Activated CD4-positive, alpha-beta memory T cell treated with anti-CD3 and anti-CD28 coated beads, Interleukin-2, amount 10 ng/mL, durations not matched to agents 7 days and 5 days (primary cell): ENCODE measurements at places on chromosomes 6 and 20. TPM values are rescaled to one million over a fixed set of nuclear protein-coding genes. Genes with fewer than 3 reads are reported as not detected.
A peak's percentile ranks its signal among the peaks of the same experiment; 100 is the strongest.

DUSP22 gene
- 36.3 TPM for total RNA-seq

- peaks cover 87% of the 10 kb centered on the region for H3K36me3 ChIP-seq
- DNase-seq = no peak
- H3K27me3 ChIP-seq = no peaks in the 10 kb centered on the region
- H3K4me1 ChIP-seq = peaks cover 25% of the 10 kb centered on the region
- H3K4me3 ChIP-seq = no peak overlapping the region
- no peak overlapping the region for H3K27ac ChIP-seq
Observed at GRCh38 chr6:35318196-35319171, 20.9 kb downstream of the DEF6 start.

DNA sequence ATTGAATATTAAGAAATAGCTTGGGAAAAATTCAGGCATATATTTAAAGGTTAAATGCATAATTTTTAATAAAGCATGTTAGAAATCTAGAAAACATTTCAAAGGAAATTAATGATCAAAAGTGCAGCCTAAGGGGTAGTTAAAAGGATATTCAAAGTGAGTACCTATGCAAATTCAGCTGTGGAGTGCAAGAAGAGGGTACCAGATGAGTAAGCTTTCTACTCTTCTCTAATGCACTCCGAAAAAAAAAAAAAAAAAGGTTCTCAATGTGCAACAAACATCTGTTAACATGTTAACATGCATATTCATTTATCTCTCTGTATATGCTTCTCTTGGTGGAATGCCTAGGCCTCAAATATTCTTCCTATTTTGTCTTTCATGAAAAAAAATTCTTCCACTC lies 32.0 kb upstream of the KATNA1 start:
- H3K4me1 ChIP-seq = peaks cover 8% of the 10 kb centered on the region
- no peaks in the 10 kb centered on the region for H3K27me3 ChIP-seq
- no peak overlapping the region for H3K27ac ChIP-seq
- H3K4me3 ChIP-seq = no peak overlapping the region
- peaks cover 54% of the 10 kb centered on the region for H3K36me3 ChIP-seq

GRCh38 chr20:11849270-11849915 lies 68.3 kb upstream of the BTBD3 start:
- H3K4me1 ChIP-seq = no peaks in the 10 kb centered on the region
- H3K27me3 ChIP-seq = no peaks in the 10 kb centered on the region
- H3K4me3 ChIP-seq = no peak overlapping the region
- no peak overlapping the region for H3K27ac ChIP-seq
- H3K36me3 ChIP-seq = no peaks in the 10 kb centered on the region

DNA sequence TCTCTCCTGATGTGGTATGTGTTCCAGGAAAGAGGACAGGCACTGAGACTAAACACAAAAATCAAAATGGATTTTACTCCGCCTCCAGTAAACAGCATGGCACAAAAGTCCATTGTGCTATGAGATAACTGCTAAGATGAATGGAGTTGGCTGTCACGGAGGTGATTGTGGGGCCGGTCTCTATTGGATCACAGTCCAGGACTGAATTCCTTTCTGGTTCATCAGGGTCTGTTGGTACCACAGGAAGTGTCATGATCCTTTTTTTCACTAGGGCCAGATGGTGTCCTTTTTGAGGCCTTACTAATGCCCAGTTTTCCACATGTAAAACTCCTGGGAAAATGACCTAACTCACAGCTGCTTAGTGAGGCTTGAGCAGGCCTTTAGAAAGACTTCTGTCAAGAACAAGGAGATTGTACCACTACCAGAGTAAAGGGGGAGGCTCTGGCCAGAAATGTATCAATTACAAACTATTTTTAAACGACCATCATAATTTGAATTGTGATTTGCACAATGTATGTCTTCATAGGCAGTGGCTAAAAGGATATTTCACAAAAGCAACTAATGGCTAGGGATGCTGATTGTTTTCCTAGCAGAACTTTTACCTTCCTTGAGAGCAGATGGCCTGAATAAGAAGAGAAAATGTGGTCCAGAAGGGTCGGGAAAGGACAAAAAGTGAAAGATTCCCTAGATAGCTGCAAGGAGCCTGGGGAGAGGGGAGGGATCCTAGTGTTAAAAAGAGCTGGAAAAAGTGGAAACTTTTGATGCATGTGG lies 192.2 kb upstream of the POU3F2 start:
- H3K4me1 ChIP-seq = no peaks in the 10 kb centered on the region
- no peak overlapping the region for H3K4me3 ChIP-seq
- H3K27ac ChIP-seq = no peak overlapping the region
- DNase-seq = no peak
- no peaks in the 10 kb centered on the region for H3K27me3 ChIP-seq

- peaks cover 40% of the 10 kb centered on the region for H3K27me3 ChIP-seq
- no peak for DNase-seq
- no peak overlapping the region for H3K4me3 ChIP-seq
- H3K4me1 ChIP-seq = peaks cover 14% of the 10 kb centered on the region
Observed at GRCh38 chr6:122790423-122791309, 1.6 kb downstream of the SMPDL3A start.

- peaks cover 25% of the 10 kb centered on the region for H3K27me3 ChIP-seq
- H3K27ac ChIP-seq = no peak overlapping the region
- no peaks in the 10 kb centered on the region for H3K36me3 ChIP-seq
- H3K4me1 ChIP-seq = peaks cover 7% of the 10 kb centered on the region
Observed at GRCh38 chr20:17916433-17916891, 52.1 kb downstream of the SNX5 start.

GRCh38 chr20:25539742-25540672 lies 45.3 kb downstream of the NINL start:
- H3K4me3 ChIP-seq = no peak overlapping the region
- H3K27me3 ChIP-seq = no peaks in the 10 kb centered on the region
- H3K36me3 ChIP-seq = no peaks in the 10 kb centered on the region

TRIM39 gene
- 15.1 TPM for total RNA-seq

DNA sequence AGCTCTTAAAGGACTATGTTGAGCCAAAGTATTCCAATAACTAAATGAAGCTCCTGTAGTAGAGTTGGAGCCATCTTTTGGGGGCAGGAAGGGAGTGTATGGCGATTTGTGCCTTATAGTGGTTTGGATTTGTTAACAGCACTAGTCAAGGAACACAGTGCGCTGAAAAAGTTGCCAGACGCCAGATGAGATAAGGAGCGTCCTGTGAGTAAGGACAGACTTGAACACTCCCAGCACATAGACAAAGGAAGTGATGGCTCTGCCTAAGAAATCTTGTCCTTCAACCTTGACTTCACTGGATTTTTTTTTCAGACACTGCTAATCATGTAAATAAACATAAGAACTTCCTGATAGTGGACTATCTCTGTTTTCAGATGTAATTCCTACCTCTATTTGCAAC lies 136.9 kb downstream of the TRMT11 start:
- H3K27me3 ChIP-seq = no peaks in the 10 kb centered on the region
- no peaks in the 10 kb centered on the region for H3K36me3 ChIP-seq
- no peaks in the 10 kb centered on the region for H3K4me1 ChIP-seq

- peaks cover 32% of the 10 kb centered on the region for H3K36me3 ChIP-seq
- DNase-seq = no peak
- H3K27me3 ChIP-seq = no peaks in the 10 kb centered on the region
Observed at GRCh38 chr6:31799781-31800180, 4.2 kb upstream of the VARS1 start.

GRCh38 chr6:2108700-2109306 lies 136.6 kb downstream of the GMDS start:
- no peak overlapping the region for H3K27ac ChIP-seq
- peaks cover 5% of the 10 kb centered on the region for H3K27me3 ChIP-seq
- H3K4me1 ChIP-seq = peaks cover 16% of the 10 kb centered on the region
- H3K4me3 ChIP-seq = no peak overlapping the region
- no peak for DNase-seq

DNA sequence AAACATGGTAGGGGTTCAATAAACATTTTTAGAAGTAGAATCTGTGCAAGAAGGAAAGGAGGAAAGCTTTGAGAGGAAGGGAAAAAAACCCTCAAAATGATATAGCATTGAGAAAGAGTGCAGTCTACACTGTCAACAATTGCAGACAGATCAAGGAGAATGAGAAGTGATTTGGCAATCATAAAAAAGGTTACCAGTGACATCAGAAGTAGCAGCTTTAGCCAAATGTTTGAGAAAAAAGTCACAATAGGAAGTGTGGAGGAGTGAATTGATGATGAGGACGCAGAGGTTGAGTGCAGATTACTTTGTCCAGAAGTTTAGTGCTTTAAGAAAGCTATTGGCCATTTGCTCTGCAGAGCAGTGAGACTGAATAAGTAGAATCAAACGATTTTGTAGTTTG lies 155.0 kb downstream of the GJA1 start:
- no peaks in the 10 kb centered on the region for H3K27me3 ChIP-seq
- no peak overlapping the region for H3K27ac ChIP-seq
- H3K36me3 ChIP-seq = no peaks in the 10 kb centered on the region
- no peak overlapping the region for H3K4me3 ChIP-seq

RIMS4 gene
- total RNA-seq = not detected

GRCh38 chr20:2137552-2138201 lies 36.0 kb downstream of the STK35 start:
- H3K4me3 ChIP-seq = no peak overlapping the region
- H3K27me3 ChIP-seq = no peaks in the 10 kb centered on the region
- no peaks in the 10 kb centered on the region for H3K36me3 ChIP-seq
- no peak for DNase-seq

- no peak overlapping the region for H3K27ac ChIP-seq
- no peaks in the 10 kb centered on the region for H3K27me3 ChIP-seq
- no peak for DNase-seq
- H3K4me3 ChIP-seq = no peak overlapping the region
- no peaks in the 10 kb centered on the region for H3K36me3 ChIP-seq
- no peaks in the 10 kb centered on the region for H3K4me1 ChIP-seq
Observed at GRCh38 chr6:120129228-120129627, 779.7 kb upstream of the MAN1A1 start.

- H3K36me3 ChIP-seq = peaks cover 2% of the 10 kb centered on the region
- DNase-seq = no peak
- peaks cover 11% of the 10 kb centered on the region for H3K4me1 ChIP-seq
- H3K27ac ChIP-seq = no peak overlapping the region
- peaks cover 68% of the 10 kb centered on the region for H3K27me3 ChIP-seq
Observed at GRCh38 chr20:18056174-18057100, 1.3 kb downstream of the OVOL2 start.

- peak; percentile 24 for DNase-seq
- peaks cover 32% of the 10 kb centered on the region for H3K4me1 ChIP-seq
- peak overlapping the region; percentile 82 for H3K27ac ChIP-seq
- H3K36me3 ChIP-seq = peaks cover 19% of the 10 kb centered on the region
- no peaks in the 10 kb centered on the region for H3K27me3 ChIP-seq
Observed at GRCh38 chr6:157075549-157076450, 247.5 kb downstream of the TMEM242 start.

GRCh38 chr20:64027981-64028685 lies 7.8 kb upstream of the C20orf204 start:
- DNase-seq = no peak
- no peaks in the 10 kb centered on the region for H3K27me3 ChIP-seq
- H3K4me3 ChIP-seq = no peak overlapping the region
- peaks cover 2% of the 10 kb centered on the region for H3K4me1 ChIP-seq
- no peak overlapping the region for H3K27ac ChIP-seq
- peaks cover 68% of the 10 kb centered on the region for H3K36me3 ChIP-seq

DNA sequence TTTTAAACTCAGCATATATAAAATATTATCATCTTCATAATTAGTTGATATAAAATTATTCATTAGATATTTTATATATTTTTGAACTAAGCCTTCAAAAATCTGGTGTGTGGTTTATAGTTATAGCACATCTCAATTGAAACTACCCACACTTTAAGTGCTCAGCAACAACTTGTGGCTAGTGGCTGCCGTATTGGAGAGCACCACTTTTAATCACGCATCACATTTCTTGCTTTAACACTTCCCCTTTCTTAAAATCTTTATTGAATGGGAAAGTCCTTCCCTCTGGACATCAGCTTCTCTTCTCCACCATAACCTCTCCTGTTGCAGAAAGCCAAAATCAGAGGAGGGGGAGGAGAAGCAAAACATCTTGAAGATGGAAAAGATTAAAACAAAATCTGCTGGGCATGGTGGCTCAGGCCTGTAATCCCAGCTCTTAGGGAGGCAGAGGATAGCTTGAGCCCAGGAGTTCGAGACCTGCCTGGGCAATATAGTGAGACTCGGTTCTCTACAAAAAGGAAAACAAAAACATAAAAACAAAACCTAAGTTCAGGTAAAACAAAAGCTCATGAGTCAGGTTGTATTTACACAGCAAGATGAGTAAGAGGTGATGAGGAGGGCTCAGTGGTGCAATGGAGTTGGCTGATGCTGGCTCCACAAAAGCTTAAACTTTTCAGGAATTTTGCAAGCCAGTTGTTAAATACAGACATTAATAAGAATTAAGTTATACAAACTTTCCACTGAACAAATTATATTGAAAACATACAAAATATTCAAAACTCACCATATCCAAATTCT lies 237.0 kb upstream of the SUPT3H start:
- DNase-seq = no peak
- peaks cover 10% of the 10 kb centered on the region for H3K4me1 ChIP-seq
- H3K27ac ChIP-seq = no peak overlapping the region
- no peaks in the 10 kb centered on the region for H3K27me3 ChIP-seq
- H3K36me3 ChIP-seq = peaks cover 2% of the 10 kb centered on the region

GRCh38 chr6:84798257-84798656 lies 33.9 kb upstream of the TBX18 start:
- H3K27me3 ChIP-seq = no peaks in the 10 kb centered on the region
- no peak for DNase-seq

DNA sequence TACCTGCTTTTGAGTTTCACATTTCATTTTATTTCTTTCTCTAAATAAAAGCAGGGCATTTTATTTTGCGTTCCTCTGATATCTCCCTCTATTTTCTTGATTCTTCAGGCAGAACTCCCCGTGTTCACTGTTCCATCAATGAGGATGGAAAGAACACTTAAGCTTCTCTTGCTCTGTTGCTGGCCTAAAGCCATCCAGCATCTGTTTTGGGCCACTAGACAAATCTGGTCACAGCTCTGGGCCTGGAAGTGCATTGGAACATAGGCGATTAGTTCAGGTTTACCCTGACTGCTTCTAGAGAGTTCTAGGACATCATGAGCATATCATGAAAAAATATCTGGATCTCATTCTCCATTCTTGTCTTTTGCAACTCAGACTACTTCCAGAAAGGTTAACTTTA lies 611.2 kb downstream of the UTRN start:
- no peaks in the 10 kb centered on the region for H3K36me3 ChIP-seq
- H3K4me1 ChIP-seq = no peaks in the 10 kb centered on the region
- no peak overlapping the region for H3K27ac ChIP-seq
- no peak overlapping the region for H3K4me3 ChIP-seq
- no peak for DNase-seq
- peaks cover 3% of the 10 kb centered on the region for H3K27me3 ChIP-seq

GRCh38 chr20:44031781-44032582 lies 117.3 kb downstream of the TOX2 start:
- H3K27me3 ChIP-seq = peaks cover 82% of the 10 kb centered on the region
- peak; percentile 10 for DNase-seq
- H3K4me1 ChIP-seq = peaks cover 65% of the 10 kb centered on the region
- H3K4me3 ChIP-seq = no peak overlapping the region
- no peak overlapping the region for H3K27ac ChIP-seq
- peaks cover 8% of the 10 kb centered on the region for H3K36me3 ChIP-seq
